NCI-H146 (cell line): ENCODE measurements at places on chromosomes 4 and X.

DNA sequence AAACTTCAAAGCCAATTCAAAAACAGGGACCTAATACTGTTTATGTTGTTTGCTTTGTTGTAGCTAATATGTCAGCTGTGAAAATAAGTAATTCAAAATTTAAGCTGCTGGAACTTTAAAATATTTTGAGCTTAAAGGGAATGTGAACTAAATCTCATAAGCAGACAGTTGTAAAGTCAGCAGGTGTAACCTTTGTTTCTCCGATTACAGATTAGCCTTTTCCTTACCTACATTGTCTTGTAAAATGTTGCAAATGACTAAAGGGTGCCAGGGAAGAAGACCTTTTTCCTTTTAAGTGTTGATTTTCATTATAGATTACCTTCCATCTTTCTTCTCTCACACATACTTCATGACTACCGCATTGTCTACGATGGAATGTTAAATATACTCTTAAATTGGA is 405.1 kb downstream of the KCNIP4 start:
- DNase-seq, result no peak

DNA sequence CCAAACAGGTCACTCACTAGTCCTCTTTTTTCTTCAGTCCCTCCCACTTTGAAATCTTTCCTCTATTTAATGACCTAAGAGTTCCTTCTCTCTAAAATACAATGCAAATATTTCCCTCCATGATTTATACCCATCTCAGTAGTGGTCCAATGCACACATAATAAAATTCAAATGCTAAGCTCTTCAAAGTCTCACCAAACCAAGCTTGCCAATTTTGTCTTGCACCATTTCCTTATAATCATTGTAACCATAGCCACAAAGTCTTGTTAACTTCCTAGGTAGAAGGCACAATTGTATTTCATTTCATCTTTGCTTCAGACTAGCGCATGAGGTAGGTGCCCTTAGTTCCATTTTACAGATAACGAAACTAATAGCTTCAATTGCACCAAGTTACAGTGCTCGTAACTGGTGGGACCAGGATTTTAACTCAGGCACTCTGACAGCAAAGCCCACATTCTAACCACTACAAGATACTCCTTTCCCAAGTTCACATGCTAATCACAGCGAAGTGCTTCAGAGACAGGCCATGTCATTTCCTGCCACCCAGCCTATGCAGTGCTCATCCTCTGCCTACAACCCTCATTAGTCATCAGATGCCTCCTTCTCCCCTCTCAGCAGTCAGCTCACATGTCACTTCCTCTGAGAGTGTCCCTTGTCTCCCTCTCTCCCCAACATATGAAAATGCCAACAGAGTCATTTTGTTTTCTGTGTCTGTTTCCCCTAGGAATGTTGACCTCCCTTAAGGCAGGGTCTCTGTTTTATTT is 66.9 kb upstream of the PPARGC1A start:
- DNase-seq, result no peak

GRCh38 chrX:136658151-136658550 is 10.2 kb downstream of the CD40LG start:
- no peak for DNase-seq

DNA sequence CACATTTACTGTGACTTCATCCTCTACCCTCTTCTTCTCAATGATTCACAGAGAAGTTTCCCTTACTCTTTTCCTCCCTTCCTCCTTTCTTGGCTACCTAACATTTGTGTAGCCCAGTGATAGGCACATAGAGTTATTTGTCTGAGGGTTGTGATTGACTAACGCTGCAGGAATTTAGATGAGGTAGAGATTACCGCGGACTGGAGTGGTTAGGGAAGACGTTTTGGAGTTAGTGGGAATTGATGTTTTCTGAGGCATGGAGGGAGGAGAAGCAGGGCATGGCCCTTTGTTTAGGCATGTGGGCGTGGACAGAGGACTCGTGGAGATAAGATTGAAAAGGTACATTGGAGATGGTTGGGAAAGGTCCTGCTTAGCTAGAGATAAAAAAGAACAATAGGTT is 246.7 kb downstream of the GPAT3 start:
- no peak for DNase-seq

DNA sequence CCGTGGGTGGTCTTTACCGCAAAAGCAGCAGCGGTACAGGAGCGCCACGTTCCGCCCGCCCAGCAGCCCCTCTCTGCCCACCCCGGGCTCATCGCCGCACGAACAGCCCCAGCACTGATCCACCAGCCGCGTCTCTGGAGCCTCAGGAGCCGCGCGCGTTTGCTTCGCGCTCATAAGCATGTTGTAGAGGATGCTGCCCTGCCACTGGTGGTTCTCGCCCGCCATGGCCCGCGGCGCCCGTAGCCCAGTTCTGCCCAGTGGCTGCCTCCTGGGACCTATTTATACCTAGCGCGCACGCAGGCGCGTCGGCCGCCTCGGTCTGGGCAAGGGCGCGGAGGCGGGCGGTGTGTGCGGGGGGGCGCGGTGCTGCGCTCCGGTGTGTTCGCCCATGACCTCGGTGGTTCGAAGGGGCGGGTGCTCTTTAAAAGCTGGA is at the start of gene NR0B1:
Gene NR0B1 (minus strand): TSS at position 252 of the 433 bp plus-strand sequence. CDS start 27 bp downstream, at position 225.
- DNase-seq, result peak; percentile 80

DNA sequence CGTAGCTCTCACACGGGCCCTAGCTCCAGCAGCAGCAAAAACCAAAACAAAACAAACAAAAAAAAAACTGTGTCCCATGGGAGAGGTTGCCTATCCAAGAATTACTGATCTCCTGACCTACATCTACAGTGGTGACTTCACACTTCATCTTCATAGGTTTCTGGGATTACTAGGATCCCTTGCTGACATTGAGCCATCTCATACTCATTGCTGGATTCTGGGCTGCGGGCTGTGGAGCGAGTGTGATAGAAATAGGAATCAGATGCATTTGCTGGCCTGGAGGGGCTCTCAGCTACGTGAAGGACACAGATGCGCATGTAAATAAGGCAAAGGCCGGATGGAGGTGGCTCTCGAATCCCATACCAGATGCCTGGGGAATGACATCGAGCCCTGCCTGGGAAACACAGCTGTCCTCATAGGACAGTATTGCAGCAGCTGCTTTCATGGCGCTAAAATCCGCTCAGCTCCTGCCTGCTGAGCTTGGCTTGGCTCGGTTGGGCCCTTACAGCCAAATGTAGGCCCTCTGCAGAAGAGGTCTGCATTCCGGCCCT is 41.7 kb downstream of the CNGA2 start:
- no peak for DNase-seq

- no peak for DNase-seq
These were observed 218.4 kb upstream of the HCCS start for GRCh38 chrX:10892621-10893225.

DNA sequence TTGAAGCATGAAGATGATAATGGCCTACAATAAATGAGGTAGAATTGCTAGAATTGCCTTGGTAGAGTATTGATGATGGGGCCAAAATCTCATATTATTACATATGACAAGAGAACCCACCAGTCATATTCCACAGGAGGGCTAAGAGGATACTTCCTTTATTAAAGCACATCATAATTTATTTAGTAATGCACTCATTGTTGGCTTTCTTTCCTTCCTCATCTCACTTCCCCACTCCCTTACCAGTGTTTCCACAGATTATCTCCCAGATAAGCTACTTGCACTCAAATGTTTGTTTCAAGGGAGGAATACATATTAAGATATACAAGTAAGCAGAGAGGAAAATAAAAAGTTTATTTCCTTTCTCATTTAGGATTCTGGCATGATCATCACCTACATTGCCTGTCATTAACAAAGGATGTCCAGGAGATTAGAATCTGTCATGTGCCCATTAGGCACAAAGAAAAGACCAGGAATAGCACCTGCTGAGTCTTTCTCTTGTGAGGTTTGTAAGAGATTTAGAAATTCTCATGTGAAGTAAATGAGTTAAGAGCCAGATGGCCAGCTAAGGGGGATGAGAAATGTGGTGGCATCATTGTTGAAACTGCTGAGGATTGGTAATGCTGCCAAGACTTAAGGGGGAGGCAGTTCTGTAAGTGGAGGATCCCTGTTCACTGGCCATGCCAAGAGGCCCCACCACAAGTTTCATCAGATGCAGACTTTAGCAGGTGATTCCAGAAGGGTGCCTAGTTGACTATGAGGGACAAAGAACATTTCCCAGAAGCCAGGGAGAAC is 52.4 kb upstream of the PRDM8 start:
- peak; percentile 26 for DNase-seq

DNA sequence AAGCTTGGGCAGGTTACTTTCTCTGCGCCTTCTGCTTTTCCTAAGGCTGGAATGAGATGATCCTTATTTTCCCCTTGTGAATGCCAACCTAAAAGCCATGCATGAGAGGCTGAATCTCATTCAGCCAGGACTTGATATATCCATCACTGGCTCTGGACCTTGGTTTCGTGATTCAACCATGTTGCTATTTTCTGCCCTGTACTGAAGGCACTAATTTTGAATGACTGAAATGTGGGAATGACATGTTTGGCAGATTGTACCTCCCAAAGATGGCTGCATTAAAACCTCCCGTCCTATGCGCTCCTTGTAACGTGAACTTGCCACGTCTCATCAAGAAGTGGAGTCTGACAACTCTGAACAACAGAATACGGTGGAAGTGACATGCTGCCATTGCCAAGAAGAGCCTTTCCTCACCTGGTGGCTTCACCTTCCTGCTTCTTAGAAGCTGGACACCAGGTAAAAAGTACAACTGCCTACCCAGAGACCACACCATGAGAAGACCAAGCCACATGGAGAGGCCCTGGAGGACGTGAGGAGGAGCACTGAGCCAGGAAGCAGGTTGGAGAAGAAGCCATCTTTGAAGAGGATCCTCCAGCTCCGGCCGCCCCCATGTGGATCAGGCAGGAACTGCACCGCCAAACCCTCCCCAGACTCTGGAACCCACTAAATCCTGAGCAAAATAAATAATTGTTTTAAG is 174.5 kb downstream of the NSUN7 start:
- peak; percentile 40 for DNase-seq

DNA sequence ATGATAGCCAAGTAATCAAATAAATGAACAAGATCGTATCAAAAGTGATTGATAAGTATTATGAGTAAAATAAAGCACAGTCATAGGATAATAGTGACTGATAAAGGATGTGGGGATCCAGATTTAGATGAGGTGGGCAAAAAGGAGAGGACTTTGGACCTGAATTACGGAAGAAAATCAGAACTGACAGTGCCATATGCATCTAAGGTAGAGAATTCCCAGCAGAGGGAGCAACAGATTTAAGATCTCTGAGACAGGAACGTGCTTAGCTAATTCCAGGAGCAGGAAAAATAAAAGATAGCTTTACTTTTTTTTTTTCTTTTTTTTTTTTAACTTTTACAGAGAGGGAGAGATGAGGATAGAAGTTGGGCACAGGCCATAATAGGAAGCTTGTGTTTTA is 189.9 kb downstream of the NWD2 start:
- no peak for DNase-seq

- DNase-seq, result no peak
These were observed 178.9 kb downstream of the CENPC start for GRCh38 chr4:67366311-67366861.

- DNase-seq, result no peak
These were observed 184.6 kb upstream of the KIT start for GRCh38 chr4:54473077-54473545.

GRCh38 chr4:78149751-78150542 is 92.8 kb downstream of the FRAS1 start:
- no peak for DNase-seq

DNA sequence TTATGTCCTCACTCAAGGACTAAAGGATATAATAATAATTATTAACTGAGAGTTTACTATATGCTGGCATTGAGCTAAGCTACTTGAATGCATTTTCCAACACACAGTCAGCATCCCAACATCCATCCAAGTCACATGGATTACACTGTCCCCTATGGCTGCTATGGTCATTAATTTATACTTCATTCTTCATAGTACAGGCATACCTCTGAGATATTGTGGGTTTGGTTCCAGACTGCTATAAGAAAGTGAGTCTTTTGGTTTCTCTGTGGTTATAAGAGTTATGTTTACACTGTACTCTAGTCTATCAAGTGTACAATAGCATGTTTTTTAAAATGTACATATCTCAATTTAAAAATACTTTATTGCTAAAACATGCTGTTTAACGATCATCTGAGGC is 89.2 kb downstream of the LNX1 start:
- DNase-seq, result no peak

GRCh38 chr4:153204728-153205648 is 745 bp downstream of the TRIM2 start:
- no peak for DNase-seq

GRCh38 chrX:74911494-74911893 is 13.8 kb downstream of the NEXMIF start:
- DNase-seq, result no peak

- no peak for DNase-seq
These were observed 115.9 kb downstream of the COX18 start for GRCh38 chr4:72953571-72953970.

GRCh38 chr4:23788460-23788859 is 101.4 kb downstream of the PPARGC1A start:
- no peak for DNase-seq

DNA sequence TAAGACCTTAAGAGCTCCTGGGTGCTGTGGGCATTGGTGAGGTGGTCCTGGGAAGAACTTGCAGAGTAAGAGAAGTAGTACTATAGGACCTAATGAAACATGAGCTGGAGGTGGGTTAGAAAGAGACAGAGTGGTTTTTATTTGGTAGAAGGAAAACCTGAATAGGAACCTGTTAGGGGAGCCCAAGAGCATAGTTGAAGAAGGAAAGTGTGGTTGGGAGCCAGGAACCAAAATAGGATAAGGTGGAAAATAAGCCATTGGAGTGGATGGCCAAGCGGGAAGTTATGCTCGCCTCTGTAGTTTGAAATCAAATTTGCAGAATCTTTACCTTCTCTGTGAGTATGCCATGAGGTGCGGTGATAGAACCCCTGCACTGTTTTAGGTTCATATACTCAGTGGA is 26.7 kb downstream of the GAB1 start:
- no peak for DNase-seq

GRCh38 chr4:80407246-80407645 is 71.7 kb downstream of the CFAP299 start:
- no peak for DNase-seq

GRCh38 chr4:112532267-112532666 is 16.3 kb upstream of the NEUROG2 start:
- no peak for DNase-seq

DNA sequence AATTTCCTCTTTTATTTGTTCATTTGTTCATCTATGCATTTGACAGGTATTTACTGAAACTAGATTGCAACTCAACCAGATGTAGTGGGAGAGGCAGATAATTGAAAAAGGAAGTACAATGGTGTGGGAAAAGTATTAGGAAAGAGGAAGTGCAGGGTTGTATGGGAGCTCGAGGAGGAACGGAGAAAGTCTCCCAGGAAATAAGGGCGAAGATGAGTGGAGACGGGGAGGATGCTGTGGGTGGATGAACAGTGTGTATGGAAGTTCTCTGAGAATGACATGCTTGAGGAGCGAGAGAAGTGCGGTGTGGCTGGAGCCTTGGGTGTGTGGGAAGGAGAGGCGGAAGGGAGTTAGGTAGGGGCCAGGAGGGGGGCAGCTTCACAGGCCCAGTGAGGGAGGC is 87.5 kb upstream of the DHX15 start:
- DNase-seq, result no peak

- no peak for DNase-seq
These were observed 199.5 kb upstream of the PUDP start for GRCh38 chrX:7347465-7347864.
